RCC 7860 (cell line): ENCODE measurements at places on chromosomes 7 and 10.
A peak's percentile ranks its signal among the peaks of the same experiment; 100 is the strongest.

DNA sequence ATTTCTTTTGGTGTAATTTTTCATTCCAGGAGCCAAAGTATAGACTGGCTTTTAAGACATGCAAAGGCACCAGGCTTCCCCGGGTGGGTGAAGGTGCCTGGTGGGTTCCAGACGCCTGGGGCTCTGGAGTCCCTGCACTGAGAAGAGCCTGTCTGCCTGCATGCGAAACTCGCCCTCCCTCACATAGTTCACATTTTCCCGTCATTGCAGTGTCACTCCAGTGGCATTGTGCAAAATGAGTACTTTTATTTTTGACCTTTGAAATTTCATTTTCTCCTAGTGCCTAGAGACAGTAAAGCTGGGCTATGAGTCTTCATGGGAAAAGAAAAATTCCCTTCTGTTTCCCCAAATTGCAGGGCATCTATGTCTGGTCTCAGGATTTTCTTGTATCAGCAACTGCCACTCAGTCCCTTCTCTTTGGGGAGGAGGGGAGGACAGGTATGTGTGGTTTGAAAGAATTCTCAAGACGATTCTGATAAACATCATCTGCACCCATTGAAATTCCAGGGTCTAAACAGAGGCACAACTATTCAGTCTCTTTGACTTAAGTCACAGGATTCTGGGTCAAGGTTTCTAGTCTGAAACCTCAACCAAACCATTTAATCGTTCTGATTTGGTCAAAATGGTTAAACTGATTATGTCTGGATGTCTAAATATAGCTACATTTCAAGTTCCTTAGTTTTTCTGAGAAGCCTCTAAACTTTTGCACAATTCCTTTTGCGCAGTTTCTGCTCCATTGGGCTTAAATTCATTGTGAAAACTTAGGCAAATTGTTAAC, 107.8 kb downstream of the CYP26A1 start:
- no peak for DNase-seq

- DNase-seq: no peak
Observed at GRCh38 chr7:150871601-150872000, 19.3 kb downstream of the AOC1 start.

DNA sequence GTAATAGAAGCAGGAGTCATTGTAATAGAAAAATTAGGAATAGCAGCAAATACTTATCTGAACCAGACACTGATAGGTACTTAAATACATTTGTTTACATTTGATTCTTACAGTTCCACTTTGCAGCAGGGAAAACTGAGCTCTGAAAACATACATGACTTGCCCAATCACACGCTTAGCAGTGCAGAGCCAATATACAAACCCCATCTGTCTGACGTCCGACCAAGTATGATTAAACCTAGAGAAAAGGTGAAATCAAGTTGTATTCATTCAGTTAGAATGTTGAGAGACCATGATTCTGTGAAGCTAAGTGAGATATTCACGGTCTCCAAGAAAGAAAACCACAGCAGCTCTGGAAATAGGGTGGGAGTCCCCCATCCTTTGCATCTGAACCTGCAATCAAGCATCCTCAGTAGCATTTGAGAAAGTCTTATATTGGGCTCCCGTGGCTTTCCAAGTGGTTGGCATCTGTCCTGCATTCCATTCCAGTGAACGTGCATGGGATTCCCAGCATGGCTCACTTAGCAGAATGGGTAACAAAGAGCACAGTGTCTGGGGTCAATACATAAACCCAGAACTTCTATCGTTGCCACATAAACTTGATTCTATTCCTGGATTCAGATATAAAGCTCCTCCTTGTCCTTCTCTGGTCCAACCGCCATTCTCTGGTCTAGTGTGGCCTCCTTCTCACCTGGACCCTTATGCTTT, 148.7 kb upstream of the RSU1 start:
- DNase-seq: peak; percentile 99

GRCh38 chr7:132251327-132251659, 325.0 kb downstream of the PLXNA4 start:
- no peak for DNase-seq

DNA sequence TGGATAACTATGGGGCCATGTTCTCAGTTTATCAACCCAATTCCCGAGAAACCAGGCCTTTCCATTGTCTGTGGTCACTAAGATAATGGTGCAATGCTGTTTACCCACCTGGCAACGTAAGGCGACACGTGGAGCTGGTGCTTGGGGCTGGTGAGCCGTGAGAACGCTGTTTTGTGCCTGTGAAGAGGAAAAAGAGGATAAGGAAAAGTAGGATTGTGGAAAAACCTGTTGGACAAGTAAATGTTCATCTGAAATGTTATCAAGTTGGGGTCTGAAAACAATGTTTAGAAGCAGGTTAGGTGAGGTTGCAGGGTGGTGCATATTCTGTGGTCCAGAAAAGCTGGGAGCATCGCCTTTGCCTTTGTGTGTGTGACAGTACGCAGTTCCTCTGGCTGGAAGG, 88.5 kb downstream of the PPP1R17 start:
- DNase-seq: no peak

- no peak for DNase-seq
Observed at GRCh38 chr7:33883671-33883965, 21.7 kb upstream of the BMPER start.

GRCh38 chr10:51311228-51311627, 236.9 kb downstream of the PRKG1 start:
- no peak for DNase-seq

GRCh38 chr10:5071411-5072198, 22.6 kb upstream of the AKR1C3 start:
- DNase-seq: peak; percentile 98

DNA sequence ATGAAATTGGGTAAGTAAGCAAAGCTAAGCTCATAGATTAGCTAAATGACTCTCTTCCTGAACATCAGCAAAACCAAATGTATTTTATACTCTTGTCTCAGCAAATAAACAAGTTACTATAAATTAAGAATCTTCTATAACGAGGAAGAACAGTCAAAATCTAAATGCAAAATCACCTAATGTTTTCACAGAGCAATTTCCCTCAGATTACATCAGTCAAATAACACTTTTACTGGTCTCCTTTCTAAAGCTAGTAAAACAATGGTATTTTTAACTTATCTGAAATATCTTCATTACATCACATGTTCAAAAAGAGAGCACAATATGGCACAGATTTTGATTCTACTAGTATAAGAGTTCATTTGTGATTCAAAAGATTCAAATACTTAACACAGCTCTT, 16.5 kb upstream of the GPR22 start:
- DNase-seq: no peak

GRCh38 chr10:62199584-62199983, 69.1 kb downstream of the RTKN2 start:
- DNase-seq: no peak

DNA sequence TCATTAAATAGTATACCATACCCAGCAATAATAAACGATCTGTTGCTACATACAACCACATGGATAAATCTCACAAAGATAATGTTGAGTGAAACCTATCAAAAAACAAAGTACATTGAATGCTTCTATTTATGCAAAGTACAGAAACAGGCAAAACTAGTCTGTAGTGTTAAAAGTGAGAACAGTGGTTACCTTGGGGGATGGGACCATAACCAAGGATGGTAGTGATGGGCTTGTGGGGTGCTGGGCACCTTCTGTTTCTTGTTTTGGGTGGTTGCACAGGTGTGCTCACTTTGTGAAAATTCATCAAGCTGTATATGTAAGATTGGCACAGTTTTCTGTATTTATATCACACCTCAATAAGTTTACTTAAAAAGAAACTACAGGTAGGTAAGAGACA, 105.7 kb downstream of the ATE1 start:
- DNase-seq: no peak

DNA sequence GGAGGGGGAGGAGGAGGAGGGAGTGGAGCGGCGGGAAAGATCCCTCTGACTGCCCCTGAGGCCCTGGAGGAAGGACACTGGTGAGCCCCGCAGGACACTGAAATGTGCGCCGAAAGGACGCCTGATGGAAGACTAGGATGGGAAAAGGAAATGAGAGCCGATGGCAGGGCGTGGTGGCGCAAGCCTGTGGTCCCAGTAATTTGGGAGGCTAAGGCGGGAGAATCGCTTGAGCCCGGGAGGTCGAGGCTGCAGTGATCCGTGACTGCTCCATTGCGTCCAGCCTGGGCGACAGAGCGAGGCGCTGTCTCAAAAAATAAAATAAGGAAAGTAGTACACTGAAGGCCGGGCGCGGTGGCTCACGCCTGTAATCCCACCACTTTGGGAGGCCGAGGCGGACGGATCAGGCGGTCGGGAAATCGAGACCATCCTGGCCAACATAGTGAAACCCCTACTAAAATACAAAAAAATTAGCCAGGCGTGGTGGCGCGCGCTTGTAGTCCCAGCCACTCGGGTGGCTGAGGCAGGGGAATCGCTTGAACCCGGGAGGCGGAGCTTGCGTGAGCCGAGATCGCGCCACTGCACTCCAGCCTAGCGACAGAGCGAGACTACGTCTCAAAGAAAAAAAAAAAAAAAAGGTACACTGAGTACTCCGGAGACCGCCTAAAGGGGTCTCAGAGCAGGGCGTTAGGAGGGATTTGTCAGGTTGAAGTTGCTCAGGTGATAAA, 561 bp upstream of the HNRNPF start:
- DNase-seq: no peak

- no peak for DNase-seq
Observed at GRCh38 chr10:124589491-124590041, 127.9 kb downstream of the LHPP start.

DNA sequence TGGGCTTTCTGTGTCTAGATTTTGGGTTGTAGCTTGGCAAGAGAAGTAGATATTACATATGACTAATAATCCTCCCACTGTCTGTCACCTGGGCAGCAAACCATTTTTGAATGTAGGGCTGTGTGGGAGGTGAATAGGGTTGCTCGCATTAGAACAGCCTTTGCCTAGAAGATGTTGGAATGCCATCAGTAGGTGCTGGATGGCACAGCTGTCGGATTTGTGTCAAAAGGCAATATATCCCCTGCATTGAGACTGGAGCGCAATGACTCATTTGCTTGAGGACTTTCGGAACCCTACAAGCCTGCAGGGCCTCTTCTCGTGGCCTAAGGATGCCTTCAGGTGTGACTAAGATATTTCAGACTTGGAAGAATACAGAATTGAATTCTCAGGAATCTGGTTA, 323.8 kb downstream of the GPR158 start:
- no peak for DNase-seq

GRCh38 chr7:78792624-78793023, 660.8 kb downstream of the MAGI2 start:
- no peak for DNase-seq

- DNase-seq: no peak
Observed at GRCh38 chr10:72276421-72277339, 3.0 kb downstream of the DDIT4 start.

DNA sequence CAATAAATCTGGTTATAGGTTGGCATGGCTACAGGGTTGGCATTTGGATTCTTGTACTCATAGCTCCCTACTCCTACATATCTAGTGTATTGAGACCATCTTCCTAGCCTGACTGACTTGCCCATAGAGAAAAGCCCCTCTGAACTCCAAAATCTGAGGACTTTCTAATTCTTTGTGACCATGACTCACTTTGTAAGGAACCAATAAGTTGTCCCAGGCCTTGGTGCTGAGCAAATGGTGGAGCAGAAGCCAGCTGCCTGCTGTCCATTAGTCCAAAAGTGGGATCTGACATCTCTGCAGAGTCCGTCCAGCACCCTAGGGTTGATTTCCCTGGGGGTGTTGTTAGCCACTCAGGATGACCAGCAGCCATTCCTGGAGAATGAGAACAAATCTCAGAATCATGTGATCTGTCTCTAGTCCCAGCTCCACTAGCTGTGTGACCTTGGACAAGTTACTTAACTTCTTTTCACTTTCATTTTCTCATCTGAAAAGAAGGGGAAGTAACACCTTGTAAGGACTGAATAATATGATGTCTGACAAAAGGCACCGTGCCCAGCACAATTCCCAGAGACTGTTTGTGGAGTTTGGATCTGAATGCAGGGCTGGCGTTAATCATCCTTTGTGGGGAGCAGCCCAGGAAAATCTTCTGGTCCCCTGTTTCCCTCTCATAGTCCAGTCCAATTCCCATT, 44.1 kb downstream of the MTURN start:
- no peak for DNase-seq

- no peak for DNase-seq
Observed at GRCh38 chr7:7475601-7476000, 60.1 kb downstream of the COL28A1 start.

- DNase-seq: no peak
Observed at GRCh38 chr10:80924063-80924952, 386.6 kb downstream of the SH2D4B start.

GRCh38 chr10:108653531-108653930, 1269.8 kb downstream of the XPNPEP1 start:
- DNase-seq: no peak

DNA sequence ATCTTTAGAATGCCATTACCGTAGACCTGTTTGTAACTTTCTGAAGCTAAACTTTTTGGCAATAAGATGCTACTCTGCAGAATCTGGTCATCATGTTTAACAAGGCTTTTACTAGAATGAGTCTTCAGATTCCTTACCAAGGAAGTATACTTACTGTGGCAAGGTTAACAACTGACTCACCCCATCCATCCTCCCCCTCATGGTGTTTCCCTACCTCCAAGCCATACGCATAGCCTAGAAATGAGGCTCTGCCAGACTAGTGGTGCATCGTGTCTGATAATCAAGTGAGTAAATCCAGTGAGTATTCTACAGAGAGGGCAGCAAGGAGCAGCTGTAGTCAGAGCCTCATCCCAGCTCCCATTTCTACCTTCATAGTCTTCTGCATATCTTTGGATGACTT, 223.6 kb downstream of the IPMK start:
- DNase-seq: peak; percentile 79

GRCh38 chr10:79498291-79498829, 14.0 kb upstream of the EIF5AL1 start:
- no peak for DNase-seq

- DNase-seq: no peak
Observed at GRCh38 chr7:130400120-130400572, 19.9 kb downstream of the CPA1 start.

DNA sequence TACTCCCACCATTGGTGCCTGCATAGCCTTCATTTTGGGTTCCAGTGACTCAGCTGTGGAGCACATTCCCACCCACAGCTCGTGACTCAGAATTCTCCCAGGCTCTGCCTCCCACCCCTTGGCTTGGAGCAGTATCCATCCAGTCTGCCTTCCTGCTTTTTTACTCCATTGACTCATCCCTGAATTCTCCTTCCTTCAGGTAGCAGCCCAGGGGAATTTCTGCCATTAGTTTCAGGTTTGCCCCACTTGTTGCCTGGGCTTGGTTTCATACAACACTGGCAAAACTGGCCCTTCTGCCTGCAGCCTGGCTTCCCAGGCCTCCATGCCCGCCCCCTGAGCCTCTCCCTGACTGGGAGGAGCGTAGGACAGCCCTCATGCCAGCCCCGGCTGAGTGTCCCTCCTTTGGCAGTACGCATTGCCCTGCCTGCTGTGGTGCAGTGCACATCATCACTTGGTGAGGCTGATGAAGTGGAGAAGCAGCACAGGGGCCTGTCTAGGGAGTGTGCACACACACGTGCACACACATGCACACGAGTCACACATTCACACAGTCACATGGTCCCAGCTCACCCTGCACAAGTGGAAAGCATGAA, 55.0 kb downstream of the SNX10 start:
- peak; percentile 79 for DNase-seq

DNA sequence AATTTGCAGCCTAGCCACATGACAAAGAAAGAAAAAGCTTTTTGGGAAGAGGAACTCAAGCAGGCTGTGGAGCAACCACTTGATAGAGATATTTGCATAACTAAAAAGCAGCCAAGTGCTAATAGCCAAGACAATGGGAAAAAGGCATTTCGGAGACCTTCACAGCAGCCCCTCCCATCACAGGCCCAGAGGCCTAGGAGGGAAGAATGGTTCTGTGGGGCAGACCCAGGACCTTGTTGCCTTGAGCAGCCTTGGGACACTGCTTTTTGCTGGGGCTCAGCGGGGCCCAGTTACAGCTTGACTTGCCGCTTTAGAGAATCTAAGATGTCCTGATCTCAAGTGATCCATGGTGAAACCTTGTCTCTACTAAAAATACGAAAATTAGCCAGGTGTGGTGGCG, 38.5 kb downstream of the FAM149B1 start:
- no peak for DNase-seq
